ENCODE measurements at places on chromosomes 5 and 9.
A peak's percentile ranks its signal among the peaks of the same experiment; 100 is the strongest.

DNA sequence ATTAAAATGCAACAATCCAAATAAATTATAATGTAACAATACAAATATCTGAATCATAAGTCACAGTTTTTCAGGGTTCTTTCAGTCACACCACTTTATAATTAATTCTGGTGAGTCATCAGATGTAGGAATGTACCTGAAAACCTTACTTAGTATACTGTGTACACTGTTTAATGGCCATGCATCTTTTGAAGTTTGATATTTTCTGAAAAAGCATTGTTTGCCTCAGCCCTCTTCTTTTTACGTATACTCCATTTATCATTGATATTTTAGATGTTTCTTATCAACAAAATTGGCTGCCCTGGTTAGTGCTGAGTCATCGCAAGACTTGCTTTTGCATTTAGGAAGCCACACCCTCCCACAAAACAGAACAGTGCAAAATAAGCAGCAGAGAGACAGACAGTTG is 218.6 kb downstream of the PJA2 start:
- DNase-seq, result no peak

DNA sequence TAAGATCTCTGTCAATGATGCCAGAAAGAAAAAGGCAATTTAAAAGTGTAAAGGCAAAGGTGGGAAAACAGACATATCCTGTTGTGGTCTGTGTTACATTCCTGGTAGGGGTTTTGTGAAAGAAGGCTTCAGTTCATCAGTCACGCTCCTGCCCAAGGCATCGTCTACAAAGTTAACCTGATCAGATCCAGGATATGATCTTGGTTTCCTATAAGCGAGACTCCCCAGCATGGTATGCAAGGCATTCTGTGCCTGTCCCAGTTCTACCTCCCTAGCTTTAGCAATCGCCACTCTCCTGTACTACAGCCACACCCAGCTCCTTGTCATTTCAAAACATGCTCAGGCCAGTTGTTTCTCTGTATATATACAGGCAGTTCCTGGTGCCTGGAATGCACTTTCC is 58.0 kb upstream of the PTPN3 start:
- no peak for DNase-seq

DNA sequence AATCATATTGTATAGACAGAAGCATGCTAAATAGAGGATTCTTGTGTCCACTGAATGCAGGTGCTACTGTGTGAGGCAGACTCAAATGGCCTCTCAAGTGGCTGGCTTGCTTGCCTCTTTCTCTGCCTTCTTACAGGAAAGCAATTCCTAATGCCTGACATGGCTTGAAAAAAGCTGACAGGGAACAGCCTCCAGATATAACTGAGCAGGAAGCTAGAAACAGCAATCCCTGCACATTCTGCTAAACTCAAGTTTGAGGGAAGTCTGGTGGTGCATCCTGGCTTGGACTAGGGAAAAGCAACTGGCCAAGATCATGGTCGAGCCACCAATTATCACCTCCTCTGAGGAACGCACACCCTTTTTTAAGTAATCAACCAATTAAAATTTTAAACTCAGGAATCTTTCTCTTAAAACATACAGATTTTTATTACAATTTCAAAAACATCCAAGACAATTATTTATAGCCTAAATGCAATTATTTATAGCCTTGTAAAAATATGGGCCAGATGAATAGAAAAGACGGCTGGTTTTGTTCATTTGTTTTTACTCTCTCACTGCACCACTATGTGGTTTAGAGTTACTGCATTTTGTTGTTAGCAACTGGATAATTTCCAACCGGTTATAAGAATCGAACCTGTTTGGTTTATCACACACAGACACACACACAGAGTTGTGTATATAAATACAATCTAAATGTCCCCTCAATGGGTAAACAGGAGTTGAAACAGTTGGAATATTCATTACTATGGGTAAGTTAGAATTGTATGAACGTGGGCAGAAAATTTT is 290.9 kb upstream of the ANKRD55 start:
- no peak for DNase-seq

GRCh38 chr9:133729617-133730281 is 8.4 kb downstream of the SARDH start:
- no peak for DNase-seq

DNA sequence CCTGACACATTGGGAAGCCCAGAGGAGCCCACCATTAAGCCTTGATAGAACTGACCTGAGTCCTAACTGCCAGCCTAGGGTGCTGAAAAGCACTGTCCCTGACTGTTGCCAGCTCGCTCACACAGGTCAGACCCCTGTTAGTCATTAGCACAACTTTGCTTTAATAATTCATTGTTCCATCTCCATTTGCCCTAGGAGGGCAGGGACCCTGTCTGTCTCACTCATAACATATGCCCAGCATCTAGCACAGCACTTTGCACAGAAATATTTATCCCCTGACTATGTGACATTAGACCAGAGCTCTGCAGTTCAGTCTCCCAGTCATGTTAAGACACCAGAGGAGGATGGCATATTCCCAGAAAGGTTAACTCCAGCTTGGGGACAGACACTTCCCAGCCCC is 61.8 kb upstream of the STXBP1 start:
- no peak for DNase-seq

- DNase-seq, result no peak
Observed at GRCh38 chr5:153969563-153969895, 69.2 kb downstream of the FAM114A2 start.

GRCh38 chr9:71854811-71855210 is 56.2 kb downstream of the ABHD17B start:
- DNase-seq, result no peak

DNA sequence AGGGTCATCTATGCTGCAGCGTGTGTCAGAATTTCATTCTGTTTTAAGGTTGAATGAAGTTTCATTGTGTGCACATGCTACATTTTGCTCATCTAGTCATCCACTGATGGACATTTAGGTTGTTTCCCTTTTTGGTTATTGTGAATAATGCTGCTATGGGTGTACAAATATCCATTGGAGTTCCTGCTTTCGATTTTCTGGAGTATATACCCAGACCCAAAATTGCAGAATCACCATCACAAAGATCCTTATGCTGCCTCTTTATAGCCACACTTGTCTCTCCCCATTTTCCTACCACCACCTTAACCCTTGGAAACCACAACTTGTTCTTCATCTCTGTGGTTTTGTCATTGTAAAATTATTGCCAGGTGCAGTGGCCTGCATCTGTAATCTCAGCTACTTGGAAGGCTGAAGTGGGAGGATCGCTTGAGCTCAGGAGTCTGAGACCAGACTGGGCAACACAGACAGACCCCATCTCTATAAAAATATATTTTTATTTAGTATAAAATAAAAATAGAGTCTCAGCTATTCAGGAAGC is 166.2 kb downstream of the HSD17B3 start:
- no peak for DNase-seq

GRCh38 chr9:76894198-76894597 is 11.7 kb downstream of the PRUNE2 start:
- DNase-seq, result no peak

- DNase-seq, result no peak
Observed at GRCh38 chr9:116355153-116355921, 201.7 kb downstream of the PAPPA start.

DNA sequence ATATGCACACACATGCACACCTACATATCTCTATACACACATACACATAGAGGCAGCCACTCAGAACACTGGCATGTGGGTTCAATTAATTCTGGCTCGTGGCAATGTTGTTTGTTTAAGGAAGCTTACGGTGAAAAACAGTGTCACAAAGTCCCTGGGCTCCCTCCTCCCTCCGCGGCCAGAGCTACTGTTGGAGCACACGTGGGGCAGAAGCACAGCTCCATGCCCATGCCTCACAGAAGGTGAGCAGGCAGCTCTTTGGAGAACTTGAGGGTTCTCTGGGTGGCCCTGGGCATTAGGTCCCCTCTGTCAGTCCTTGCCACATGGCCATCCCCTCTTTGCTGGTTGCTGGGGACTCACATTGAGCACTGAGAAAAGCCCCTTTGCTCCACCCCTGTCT is 107.5 kb downstream of the GADD45G start:
- no peak for DNase-seq

- no peak for DNase-seq
Observed at GRCh38 chr5:66213533-66213932, 69.4 kb downstream of the SREK1 start.

GRCh38 chr5:180868960-180869359 is 7.9 kb upstream of the ZFP62 start:
- DNase-seq, result peak; percentile 67

DNA sequence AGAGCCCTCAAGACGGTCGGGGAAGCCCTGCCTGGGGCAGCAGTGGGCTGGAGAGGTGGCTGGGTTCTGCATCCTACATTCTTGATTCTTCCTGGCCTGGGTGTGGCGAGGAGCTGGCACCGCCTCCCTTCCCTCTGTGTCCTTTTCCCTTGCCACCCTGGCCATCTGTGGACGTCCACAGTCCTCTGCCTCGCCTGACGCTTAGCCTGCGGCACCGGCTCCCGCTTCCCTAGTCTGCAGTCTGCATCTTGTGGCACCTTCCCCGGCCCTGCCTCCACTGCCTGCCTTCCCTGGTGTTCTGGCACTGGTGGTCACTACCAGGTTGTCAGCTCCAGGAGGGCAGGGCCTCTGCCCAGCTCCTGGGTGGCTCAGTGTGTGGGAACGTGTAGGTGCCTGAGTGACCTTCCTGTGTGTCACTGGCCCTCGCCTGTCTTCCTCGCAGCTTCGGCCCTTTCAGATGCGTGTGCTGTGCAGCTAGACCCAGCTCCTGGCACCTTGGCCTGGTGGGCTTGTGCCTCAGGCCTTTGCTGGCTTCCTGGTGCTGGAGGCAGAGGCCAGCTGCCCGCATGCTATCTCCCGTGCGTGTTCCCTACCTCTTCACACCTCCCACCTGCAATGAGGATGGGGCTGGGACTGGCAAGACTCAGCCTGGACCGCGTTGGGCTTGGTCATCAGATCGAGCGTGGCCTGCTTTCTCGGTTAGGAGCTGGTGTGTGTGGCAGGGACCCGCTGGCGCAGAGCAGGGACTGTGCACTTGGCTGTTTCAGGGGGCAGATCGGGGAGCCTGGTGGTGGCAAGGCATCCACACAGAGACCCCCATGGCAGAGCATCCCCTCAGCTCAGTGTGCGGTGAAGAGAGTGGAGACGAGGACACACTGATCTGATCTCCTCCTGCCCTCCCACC is 20.9 kb downstream of the TRAF2 start:
- DNase-seq, result no peak

GRCh38 chr5:10729320-10730042 is 31.6 kb downstream of the DAP start:
- no peak for DNase-seq

DNA sequence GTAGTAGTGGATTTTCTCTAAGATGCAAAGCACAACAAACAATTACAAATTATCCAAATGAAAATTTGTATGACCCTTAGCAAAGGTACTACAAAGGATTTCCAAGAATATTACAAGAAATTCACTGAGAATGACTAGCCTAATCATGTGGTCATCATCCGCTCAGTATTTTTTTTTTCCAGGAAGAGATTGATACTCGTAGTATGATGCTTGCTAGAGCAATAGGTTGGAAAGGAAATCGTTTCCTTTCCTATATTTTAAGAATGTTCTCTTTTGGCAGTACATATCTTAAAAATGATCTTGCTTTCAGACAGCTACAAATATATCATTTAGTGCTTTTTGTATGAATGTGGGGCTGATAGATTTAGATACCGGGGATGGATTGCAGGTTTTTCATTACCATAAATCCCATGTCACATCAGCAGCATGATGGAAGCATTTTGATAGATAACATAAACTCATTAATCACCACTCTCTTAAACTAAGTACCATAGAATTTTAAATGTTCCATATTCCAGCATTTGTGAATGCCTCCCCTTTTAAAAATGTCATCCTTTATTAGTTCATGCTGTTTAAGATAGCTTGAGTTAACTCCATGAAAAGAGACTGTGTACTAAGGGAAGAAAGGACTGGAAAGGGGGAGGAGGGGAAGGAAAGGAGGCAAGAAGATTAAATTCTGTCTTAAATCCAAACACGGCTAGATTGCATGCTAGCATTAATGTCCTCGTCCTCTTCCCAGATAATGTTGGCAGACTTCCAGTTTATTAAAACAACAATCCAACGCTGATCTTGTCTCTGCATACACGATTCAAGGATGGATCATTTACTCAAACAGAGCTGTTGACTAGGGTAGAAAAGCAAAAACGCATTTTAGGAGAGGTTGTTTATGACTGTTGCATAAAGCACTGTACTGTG is 311.7 kb upstream of the ZNF608 start:
- no peak for DNase-seq

DNA sequence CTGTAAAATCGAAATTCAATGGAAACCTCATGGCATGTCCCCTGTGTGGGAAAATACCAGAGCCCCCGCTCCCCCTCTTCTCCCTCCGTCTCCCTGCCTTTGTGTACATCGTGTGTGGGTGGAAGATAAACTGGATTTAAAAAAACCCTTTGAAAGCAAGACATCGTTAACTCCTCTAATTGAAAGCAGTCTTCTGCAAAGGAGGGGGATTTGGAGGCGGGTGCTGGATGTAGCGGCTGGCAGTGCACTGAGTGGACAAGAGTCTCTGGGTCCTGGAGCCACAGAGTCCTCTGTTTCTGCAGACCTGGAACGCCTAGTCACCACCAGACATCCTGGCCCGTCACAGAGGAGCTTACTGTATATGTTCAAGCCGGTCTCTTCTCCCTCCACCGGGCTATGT is 169.4 kb downstream of the PAPPA start:
- no peak for DNase-seq

GRCh38 chr9:70472268-70473249 is 58.1 kb upstream of the KLF9 start:
- DNase-seq, result no peak

Measured in stimulated activated CD8-positive, alpha-beta memory T cell treated with anti-CD3 and anti-CD28 coated beads, Interleukin-2, amount 100 ng/mL, for 48 hours (primary cell).